CD4-positive, alpha-beta T cell treated with Interleukin-21 for 1 hour (primary cell): ENCODE measurements at places on chromosomes 7 and 10.

GRCh38 chr7:50704844-50705243 lies 77.9 kb downstream of the GRB10 start:
- no peak for DNase-seq

DNA sequence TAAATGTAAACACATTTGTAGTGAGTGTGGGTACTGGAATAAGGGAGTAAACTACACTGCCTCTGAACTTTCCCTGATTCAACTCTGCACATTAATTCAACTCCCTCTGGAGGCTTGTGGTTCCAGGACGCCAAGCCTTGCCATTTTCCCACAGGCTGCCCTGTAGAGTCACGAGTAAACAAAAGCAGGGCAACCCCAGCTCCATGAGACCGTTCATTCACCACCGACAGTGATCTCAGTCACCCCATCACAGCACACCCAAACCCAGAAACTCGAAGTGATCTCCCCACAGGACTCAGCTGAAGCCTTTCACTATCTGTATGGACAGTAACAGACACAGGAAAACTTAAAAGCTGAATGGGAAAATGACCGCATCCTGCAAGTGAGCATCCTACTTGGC lies 218.8 kb upstream of the FRMD4A start:
- DNase-seq: no peak

GRCh38 chr10:19958787-19959186 lies 142.6 kb downstream of the PLXDC2 start:
- DNase-seq: no peak

GRCh38 chr7:19708397-19709248 lies at the start of gene POLR1F:
TSS of gene POLR1F (minus strand) at chr7:19709037. CDS start at chr7:19709016, 21 bp downstream.
- peak; percentile 96 for DNase-seq

DNA sequence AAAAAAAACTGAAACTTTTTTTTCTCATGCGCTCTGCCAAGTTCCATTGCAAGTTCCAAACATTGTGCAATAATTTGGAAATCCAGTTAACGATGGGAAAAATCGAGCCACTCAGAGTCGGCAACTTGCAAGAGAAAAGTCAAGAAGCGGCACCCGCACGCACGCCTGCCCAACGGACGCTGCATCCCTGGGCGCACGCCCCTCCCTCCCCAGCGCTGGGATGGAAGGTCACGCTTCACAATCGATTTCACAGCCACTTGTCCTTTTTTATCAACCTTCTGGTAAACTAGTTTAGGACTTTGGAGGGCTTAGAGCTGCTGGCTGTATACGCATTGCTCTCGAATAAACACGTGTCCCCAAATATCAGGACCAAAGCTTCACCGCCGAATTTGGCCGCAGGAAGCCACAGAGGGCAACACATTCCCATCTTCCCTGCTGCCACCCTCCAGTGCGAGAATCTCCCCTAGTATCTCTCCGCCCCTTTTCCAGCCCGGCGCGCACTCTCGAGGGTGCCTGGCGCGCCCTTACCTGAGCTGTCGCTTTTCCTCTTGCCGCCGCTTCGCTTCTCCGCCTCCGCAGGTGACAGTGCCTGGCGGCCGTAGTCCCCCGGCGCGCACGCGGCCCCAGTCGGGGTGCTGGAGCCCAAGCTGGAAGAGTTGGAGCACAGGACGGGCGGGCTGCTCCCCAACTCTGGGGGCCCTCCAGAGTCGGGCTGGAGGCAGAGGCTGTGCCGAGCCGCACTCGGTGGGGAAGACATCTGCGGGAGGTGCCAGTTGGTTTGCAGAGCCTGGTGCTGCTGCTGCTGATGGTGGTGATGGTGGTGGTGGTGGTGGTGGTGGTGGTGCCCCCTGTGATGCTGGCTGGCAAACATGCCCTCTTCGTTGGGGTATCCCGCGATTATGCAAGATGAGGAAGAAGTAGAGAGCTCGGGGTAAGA lies 857 bp downstream of the MEOX2 start:
- no peak for DNase-seq

GRCh38 chr7:100641860-100642533 lies 645 bp upstream of the TFR2 start:
- no peak for DNase-seq

GRCh38 chr10:123109466-123109865 lies 26.3 kb upstream of the HMX3 start:
- no peak for DNase-seq

- DNase-seq: no peak
Observed at GRCh38 chr7:134908289-134908688, 78.0 kb upstream of the AGBL3 start.

DNA sequence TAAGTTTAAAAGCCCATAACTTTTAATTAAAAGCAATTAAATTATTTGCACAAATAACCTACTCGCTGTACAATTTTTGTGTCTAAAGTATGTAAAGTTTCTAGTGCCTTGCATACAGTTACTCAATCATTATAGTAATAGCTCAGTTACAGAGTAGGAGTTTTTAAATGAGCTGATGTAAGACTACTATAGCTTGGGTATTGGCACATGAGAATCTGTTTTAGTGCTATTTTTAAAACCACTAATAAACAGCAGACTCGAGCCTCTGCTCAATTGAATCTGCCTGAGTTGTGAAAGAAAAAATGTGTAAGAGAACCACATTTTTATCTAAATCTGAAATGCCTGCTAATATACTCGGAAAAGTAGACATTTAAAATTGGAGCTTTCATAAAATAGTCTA lies 31.1 kb downstream of the CTNNA3 start:
- DNase-seq: no peak

- DNase-seq: no peak
Observed at GRCh38 chr7:150728609-150729008, 8.6 kb upstream of the GIMAP5 start.

GRCh38 chr10:14396411-14397048 lies 65.8 kb upstream of the FRMD4A start:
- DNase-seq: no peak

GRCh38 chr10:10056961-10057360 lies 960.7 kb upstream of the CELF2 start:
- no peak for DNase-seq

GRCh38 chr10:33215154-33215553 lies 119.3 kb downstream of the NRP1 start:
- no peak for DNase-seq

GRCh38 chr10:9294865-9295264 lies 1240.4 kb downstream of the GATA3 start:
- no peak for DNase-seq

DNA sequence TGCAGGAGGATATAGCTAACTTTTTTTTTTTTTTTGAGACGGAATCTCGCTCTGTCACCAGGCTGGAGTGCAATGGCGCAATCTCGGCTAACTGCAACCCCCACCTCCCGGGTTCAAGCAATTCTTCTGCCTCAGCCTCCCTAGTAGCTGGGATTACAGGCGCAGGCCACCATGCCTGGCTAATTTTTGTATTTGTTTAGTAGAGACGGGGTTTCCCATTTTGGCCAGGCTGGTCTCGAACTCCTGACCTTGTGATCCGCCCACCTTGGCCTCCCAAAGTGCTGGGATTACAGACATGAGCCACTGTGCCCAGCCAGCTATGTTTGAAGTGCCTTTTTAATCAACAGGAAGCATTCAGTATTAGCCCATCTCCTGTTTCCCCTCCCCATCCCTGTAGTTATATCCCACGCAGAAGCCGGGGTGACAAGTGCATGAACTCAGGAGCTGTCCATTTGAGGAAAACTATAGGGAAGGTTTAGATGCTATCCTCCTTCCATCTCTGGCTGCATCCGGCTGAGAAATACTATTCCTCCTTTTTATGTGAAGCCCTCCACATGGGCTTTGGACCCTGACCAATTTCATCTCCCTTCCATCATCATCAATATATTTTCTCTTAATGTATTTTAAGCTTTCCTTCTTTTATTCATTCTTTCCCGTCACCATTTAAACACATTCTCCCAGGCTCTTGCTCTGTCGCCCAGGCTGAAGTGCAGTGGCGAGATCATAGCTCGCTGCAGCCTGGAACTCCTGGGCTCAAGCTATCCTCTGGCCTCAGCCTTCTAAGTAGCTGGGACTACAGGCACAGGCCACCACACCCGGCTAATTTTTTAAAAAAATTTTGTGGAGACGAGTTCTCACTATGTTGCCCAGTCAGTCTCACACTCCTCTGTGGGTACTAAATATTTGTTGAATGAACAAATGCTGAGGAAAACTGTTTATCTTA lies 1.3 kb upstream of the POT1 start:
- DNase-seq: peak; percentile 3

- DNase-seq: no peak
Observed at GRCh38 chr7:128045766-128046165, 14.5 kb upstream of the LRRC4 start.

- DNase-seq: peak; percentile 2
Observed at GRCh38 chr10:114631666-114632417, 26.2 kb downstream of the ABLIM1 start.

DNA sequence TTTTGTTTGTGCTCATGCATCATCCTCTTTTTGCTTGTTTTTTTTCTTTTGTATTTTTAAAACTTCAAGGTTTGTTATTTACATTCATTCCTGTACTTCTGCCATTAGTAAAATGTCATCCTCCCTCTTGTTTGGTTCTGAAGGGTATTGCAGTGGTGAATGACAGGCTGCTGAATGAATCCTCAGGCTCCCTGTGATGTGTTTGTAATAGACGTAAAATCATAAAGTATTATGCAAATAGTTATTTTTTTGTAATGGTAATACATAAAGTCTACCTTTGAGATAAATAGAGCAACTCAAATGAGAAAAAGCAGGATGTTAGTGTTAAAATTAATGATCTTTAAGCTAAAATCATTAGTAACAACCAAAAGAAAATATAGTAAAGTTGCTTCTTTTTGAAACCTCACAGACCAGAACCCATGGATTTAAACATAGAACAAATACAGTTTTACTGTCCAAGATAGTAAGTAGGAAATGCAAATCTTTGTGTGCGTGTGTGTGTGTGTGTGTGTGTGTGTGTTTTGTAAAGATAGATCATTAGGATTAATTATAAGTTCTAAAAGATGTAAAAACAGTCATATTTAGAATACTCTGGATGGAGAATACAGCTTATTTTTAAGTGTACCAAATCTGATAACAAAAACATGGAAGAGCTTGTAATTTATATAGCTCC lies 4.5 kb downstream of the GLCCI1 start:
- DNase-seq: no peak

DNA sequence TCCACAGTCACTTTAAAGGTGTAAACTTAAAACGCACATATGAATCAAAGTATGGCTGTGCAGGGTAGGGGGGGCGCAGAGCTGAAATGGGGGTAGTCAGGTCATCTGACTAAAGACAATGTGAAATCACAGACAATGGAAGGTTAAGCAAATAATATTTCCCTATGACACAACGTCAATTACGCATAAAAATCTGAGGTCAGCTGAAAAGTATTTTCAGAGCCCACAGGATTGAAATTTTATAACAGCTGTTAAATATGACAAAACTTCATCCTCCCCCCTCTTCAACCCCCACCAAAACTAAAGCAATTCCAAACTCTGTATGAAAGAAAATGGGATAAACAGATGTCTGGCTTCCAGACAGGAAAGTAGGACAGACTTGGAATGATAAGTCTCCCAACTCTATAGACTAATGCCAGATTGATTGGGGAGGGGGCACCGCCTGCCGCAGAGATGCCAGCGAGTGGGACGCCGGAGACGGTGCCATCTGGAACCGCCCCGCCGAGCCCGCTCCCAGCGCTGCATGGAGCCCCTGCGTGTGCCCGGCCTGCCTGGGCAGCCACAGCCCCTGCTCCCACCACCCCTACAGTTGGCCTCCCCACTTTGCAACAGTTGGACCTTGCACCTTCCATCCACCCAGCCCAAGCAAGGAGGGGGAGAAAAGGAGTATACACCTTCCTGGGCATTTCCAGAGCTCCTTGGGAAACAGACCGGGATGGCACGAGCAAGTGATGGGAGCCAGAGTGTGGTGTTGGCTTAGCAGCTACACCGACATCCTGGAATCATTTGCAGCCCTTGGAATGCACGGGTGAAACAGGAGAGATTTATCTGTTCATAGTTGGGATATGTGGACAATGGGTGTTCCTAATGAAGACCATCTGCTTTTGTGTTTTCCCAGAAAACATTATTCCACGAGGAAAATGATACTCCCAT lies 10.7 kb downstream of the EBF3 start:
- no peak for DNase-seq

DNA sequence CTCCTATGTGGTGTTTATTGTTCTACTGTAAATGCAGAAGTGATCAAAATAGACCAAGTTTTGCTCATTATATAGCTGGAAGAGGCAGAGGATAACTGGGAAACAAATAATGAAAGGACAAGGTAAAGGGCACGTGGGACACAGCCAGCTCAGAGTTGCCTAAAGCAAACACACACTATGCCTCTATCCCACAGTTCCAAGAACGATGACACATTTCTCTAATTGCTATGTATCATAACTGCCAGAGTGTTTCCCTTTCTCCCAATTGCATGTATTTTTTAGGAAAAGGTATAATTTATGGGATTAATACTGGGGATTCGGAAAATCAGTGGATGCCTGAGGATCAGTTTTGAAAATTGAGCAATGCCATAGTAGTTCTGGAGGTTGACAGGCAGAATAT lies 49.0 kb downstream of the CCDC71L start:
- no peak for DNase-seq

GRCh38 chr7:155038335-155038734 lies 31.8 kb upstream of the HTR5A start:
- no peak for DNase-seq

DNA sequence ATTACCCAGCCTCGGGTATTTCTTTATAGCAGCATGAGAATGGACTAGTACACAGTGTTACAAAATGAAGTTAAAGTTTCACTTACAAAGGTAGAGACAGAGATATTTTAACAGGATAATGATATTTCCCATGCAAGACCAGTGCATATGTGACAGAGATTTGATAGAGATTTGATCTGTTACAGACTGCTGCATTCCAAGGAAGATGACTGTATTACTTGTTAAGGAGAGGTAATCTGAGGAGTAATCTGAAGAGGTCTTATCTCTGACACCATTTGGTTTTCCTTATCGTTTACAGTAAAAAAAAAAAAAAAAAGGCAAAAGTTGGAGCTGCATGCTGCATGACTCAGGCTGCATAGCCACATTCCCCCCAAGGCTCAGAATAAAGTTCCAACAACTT lies 289.6 kb downstream of the POM121L12 start:
- no peak for DNase-seq

DNA sequence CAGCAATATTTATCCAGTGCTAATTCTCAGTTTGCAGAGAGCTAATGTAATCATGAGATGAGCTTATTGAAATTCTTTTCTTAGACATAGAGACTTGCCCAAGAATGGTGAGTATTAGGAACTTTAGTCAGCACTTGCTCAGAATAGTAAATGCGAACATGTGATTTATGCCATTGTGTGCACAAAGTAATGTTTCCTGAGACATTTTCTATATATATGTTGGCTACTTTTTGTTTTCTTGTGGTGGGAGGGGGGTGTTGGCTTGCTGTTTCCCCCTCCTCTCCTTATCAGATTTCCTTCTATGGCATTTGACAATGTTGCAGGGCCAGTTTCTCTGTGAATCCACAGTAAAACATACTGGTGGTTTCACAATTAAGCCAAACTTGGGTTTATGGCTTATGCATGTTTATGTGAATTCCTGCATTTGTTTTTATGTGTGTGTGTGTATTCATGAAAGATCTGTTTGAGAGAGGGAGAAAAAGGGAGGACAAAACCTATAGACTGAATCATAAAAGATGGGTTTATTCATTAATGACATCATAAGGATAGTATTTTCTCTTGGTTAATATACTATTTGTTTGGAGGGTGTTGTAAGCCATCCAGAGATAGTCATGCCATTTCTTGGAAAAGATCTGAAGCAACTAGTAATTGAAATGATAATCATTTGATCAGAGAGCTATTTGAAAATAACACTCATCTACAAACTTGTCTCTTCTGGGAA lies 36.3 kb downstream of the ARID5B start:
- peak; percentile 31 for DNase-seq
